ENCODE measurements at places on chromosomes 4 and X.
A peak's percentile ranks its signal among the peaks of the same experiment; 100 is the strongest.

GRCh38 chr4:113987382-113987941 lies 8.0 kb upstream of the ARSJ start:
- DNase-seq, result no peak

DNA sequence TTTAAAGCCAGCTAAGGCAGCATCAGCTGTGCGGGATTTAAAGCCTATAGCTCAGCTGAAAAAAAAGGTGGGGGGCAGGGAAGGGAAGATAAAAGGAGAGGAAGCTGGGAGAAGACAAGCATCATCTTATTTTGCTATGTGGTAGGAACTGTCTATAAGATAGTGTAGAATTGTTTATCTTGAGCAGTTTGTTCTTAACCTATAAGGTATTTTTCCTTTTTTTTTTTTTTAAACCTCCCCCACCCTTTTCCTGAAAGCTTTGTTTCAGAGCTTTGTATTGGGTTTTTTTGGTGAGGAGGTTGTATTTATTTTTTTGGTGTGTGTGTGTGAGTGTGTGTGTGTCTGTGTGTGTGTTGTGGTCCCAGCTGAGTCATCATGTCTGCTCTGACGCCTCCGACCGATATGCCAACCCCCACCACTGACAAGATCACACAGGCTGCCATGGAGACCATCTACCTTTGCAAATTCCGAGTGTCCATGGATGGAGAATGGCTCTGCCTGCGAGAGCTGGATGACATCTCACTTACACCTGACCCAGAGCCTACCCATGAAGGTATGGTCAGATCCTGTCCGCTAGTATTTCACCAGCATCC lies 531 bp downstream of the RUFY3 start:
- no peak for DNase-seq

- DNase-seq, result no peak
Observed at GRCh38 chr4:170089668-170090351, at the start of gene AADAT. AADAT (minus strand) TSS chr4:170089956; CDS start chr4:170089690, 266 bp downstream.

GRCh38 chrX:121283921-121284320 lies 236.5 kb downstream of the GLUD2 start:
- no peak for DNase-seq

- no peak for DNase-seq
Observed at GRCh38 chr4:131207589-131207988, 1941.5 kb upstream of the PCDH10 start.

DNA sequence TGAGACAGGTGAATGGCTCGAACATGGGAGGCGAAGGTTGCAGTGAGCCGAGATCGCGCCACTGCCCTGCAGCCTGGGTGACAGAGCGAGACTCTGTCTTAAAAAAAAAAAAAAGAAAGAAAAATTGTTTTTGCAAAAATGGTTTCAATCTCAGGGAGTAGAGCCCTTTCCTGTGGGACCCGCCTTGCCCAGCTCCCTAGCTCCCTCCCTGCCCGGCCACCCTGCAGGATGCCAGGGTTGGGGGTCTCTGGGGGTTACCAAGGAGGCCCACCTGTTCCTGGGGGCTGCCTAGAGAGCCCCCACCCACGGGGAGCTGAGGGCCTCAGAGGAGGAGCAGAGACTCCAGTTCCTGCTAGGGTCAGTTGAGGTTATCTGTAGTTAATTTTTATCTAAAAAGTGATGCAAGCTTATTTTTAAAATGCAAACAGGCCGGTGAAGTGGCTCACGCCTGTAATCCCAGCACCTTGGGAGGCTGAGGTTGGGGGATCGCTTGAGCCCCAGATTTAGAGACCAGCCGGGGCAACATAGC lies 18.7 kb upstream of the PLCXD1 start:
- DNase-seq, result no peak

DNA sequence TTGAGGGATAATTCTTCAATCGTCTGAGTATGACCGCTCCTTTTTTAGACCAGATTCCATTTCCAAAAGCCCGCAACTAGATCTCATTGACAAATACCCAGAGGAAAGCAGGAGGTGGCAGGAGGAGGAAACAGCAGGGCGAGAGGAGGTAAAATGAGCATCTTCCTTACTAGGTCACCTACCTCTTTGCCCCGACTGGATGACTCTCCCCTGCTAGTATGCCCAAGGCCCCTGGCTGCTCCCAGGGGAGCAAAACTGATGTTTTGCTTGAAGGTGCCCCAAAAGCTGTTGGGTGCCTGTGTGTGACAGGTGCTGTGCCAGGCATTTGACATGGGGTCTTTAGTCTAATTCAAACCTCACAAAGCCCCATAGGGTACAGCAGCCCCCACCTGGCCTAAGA lies 48.9 kb downstream of the C4orf50 start:
- DNase-seq, result no peak

DNA sequence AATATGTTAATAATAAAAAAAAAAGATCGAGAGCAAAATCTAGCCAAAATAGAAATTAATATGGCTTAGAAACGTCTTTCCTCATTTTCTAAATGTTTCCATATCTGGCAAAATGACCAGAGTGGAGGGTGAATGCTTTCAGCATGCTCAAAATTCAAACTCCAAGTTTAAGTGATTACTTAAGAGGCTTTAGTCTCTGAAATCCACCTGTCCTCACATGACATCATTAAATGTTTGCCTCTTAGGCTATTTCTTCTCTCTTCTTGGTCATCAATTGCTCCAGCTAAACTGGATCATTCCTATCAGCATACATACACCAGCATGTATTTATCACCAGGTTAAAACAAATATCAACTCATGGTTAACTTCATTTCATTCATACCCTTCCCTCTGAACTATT lies 54.5 kb upstream of the ATXN3L start:
- no peak for DNase-seq

DNA sequence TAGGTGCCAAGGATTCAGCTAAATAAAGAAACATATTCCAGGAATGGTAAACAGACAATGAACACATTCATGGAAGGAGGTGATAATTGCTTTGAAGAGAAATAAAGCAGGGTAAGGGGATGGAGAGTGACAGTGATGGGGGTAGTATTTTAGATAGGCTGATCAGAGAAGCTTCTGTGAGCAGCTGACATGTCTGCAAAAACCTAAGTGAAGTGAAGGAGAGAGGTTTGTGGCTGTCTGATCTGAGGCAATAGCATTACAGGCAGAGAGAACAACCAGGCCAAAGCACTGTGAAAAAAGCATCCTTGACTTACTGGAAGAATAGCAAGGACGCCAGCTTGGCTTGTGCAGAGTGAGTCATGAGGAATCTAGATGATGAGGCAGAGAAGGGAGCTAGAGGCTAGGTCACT lies 271.9 kb upstream of the GATB start:
- DNase-seq, result no peak

DNA sequence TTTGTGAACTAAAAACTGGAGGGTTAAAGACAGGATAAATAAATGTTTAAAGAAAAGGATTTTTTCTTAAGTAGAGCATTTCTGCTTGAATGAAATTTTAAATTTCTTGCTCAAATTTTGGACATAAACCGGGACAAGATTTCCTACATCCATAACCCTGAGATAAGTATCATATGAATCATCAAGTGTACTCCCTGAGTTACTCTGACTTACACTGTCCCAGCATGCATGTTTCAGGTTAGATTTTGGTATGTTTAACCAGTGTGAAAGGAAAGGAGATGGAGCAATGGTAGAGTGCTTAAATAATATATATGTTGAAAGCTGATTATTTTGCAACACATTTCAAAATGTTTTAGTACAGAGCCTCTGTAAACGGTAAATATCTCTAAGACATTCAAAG lies 175.2 kb downstream of the ADGRL3 start:
- DNase-seq, result no peak

GRCh38 chrX:136933611-136934145 lies 53.2 kb upstream of the RBMX start:
- no peak for DNase-seq

- DNase-seq, result no peak
Observed at GRCh38 chr4:17376205-17376604, 135.7 kb downstream of the QDPR start.

DNA sequence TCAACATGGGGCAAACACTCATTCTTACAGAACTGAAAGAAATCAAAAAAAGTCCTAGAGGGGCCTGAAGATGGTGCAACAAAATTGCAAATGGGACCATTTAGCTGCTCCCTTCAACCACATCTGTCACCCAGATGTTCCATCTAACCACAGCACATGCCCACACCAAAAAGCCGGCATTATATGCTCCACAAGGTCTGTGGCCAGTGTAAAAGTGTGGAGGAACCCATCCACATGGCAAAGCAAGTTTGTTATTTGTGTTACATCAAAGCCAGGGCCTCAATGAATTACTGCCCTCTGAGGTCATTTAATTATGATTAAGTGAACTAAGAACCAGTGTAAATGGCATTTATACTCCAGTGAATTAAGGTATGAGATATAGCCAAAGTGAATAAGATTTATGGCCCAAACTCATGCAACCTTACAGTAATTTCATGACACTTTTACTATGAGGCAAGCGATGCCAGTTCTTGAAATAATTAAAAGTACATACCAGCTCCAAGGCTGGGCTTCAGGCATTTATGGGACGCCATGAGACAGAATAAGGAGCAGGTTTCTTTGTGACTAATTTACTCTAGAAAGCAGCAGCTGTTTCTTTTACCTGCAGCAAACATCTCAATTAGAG lies 48.7 kb upstream of the FGF16 start:
- no peak for DNase-seq

DNA sequence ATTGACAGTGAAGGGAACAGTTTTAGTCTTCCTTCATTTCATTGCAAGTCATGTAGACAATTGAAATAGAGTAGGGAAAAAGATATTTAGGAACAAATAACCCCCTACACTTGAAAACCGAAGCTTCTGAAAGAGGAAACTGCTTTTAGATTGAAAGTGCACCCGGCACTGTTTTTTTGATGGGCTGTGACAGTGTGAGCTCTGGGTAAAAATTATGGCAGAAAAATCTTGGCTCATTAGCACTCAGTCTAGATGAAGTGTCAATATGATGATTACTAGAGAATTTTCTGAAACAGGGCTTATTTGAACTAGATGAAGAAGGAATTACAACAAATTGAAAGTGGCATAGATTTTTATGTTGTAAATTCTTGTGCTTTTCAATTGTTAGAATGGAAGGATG lies 1132.4 kb downstream of the RAPGEF2 start:
- DNase-seq, result no peak

- no peak for DNase-seq
Observed at GRCh38 chrX:52574416-52575275, 57.8 kb upstream of the XAGE1B start.

- peak; percentile 47 for DNase-seq
Observed at GRCh38 chrX:154804957-154805695, at the start of gene MPP1. MPP1 (minus strand) TSS chrX:154805485; CDS start chrX:154805373, 112 bp downstream.

- DNase-seq, result no peak
Observed at GRCh38 chr4:51878431-51878830, 35.5 kb downstream of the DCUN1D4 start.

DNA sequence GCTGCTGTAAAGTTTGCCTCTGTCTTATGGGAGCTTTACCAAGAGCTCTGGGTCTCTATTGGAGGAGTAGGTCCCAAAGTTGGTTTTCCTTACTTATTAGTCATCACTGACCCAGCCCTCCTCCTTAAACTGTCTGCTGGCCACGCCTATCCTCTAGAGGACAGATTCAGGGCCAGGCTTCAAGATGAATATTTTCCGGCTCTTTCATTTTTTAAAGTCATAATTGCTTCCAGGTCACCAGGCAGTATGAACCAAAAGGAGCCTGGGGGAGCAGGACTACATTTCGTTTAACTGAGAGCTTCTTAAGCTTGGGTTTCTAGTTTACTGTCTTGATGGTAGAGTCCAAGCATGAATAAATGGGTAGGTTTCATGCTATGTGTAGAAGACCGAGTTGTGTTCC lies 13.7 kb downstream of the BCORL1 start:
- DNase-seq, result no peak

- no peak for DNase-seq
Observed at GRCh38 chr4:100977274-100977673, 370.1 kb downstream of the PPP3CA start.

GRCh38 chrX:132059973-132060540 lies 37.0 kb downstream of the STK26 start:
- no peak for DNase-seq

DNA sequence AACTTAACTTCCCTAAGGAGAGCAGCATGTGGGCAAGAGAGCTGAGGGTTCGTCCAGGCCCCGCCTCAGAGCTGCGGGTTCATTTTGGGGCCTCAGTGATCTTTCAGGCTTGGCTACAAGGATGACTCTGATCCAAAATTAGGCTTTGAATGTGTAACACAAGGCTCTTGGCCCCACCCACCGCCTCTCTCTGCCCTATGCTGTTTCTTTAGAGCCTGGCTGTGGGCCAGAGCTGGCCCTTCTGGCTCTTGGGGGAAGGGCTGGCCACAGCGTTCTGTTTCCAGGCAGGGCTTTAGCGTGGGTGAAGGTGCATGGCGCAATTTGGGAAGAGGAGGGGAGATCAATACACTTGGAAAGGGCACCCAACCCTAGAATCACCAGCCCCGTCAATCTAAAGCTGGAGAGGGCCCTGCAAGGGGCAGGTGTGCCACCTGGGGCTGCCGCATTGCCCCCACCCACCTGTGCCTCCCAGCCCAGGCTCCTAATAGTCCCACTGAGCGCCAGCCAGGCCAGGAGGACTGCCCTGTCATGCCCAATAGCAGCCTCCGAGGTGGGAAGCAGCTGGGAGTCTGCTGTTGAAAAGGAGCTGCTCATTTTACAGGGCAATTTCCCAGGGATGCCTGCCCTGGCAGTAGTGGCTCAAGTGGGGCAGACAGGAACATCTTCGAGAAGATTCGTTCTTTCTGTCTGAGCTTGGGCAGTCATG lies 84.5 kb upstream of the MAML3 start:
- DNase-seq, result no peak

DNA sequence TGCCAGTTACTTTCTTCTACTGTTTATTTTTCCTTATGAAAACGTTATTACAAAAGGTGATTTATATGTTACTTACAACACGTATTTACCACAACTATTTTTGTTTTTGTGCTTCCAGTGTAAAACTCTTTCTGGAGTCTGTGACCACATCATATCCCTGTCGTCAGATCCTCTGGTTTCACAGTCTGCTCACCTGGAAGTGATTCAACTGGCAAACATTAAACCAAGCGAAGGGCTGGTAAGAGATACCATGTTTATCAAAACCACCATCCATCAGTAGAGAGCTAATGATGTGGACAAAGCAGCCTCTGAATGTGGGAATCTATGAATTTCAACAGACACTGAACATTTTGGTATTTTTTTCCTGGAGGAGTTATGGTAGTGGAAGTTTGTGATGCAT lies 116.1 kb downstream of the CNKSR2 start:
- no peak for DNase-seq

GRCh38 chr4:153471698-153472093 lies 5.5 kb downstream of the TMEM131L start:
- DNase-seq, result no peak

DNA sequence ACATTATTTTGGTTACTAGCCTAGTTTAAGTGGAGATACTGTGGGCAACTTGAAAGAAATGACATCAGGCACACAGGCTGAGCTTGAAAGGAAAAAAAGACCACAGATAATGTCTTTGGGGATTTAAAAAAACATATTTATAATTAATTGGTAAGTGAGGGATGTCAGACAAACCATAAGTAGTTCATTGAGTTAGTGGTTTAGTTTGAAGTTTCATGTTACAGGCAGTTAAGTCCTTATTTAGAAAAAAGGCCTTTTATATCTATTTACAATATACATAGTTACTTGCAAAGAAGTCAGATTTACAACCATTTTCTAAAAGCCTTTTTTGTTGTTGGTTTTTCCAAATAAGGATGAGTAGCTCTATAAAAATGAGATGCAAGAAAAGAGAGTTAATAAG lies 89.2 kb downstream of the CDS1 start:
- DNase-seq, result no peak

Data from stimulated activated CD4-positive, alpha-beta T cell treated with anti-CD3 and anti-CD28 coated beads, Interleukin-15, amount 100 ng/mL, for 1 hour (primary cell).